Panc1 (cell line): ENCODE measurements at places on chromosomes 2 and 18. TPM values are rescaled to one million over a fixed set of nuclear protein-coding genes. Genes with fewer than 3 reads are reported as not detected.
A peak's percentile ranks its signal among the peaks of the same experiment; 100 is the strongest.

GRCh38 chr2:132407784-132408183, 8.8 kb upstream of the GPR39 start:
- DNase-seq: no peak

GRCh38 chr2:56267415-56267788, 83.6 kb downstream of the CCDC85A start:
- no peak for DNase-seq

Gene COX5B
- total RNA-seq: 298 TPM

- DNase-seq: no peak
Measured at GRCh38 chr18:38933910-38934510, 1368.4 kb upstream of the CELF4 start.

DNA sequence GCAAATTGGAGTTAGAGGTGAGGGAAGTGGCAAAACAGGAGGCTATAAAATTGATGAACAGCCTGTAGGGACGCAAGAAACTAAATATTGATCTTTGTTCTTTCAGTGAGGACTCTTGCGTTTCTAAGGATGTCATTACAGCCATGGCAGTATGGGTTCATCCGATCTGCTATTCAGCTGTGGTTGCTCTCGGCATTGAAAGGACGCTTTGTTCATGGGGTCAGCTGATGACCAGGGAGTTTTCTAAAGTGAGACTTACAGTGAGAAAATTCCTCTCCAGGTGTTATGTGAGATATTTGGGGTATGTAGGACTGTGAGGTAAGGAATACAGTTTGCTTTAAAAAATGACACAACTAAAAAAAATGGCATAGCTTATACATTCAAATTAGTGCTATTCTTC, 52.7 kb upstream of the PELI1 start:
- no peak for DNase-seq

Gene GKN1
- not detected for total RNA-seq

Gene GFPT1
- total RNA-seq: 53.0 TPM

GRCh38 chr2:45610281-45611019, 617 bp downstream of the SRBD1 start:
- DNase-seq: peak; percentile 70

DNA sequence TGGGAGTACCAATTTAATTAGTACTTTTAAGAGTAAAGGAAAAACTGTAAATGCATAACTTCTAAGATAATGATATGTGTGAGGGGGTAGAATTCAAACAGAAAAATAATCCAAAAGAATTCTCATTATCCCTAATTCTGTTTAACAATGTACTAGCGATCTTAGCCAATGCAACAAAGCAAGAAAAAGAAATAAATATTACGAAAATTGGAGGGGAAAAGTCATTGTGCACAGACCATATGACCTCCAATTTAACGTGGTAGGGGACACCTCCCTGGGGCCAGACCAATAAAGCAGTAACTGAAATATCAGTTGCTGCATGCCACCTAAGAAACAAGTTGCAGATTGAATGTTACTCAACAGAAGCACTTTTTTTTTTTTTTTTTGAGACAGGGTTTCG, 25.9 kb upstream of the PEX13 start:
- no peak for DNase-seq

GRCh38 chr2:238557431-238557830, 130.7 kb downstream of the ASB1 start:
- no peak for DNase-seq

- no peak for DNase-seq
Measured at GRCh38 chr2:128368437-128369107, 49.9 kb upstream of the HS6ST1 start.

GRCh38 chr2:121004950-121005349, 269.3 kb downstream of the GLI2 start:
- no peak for DNase-seq

DNA sequence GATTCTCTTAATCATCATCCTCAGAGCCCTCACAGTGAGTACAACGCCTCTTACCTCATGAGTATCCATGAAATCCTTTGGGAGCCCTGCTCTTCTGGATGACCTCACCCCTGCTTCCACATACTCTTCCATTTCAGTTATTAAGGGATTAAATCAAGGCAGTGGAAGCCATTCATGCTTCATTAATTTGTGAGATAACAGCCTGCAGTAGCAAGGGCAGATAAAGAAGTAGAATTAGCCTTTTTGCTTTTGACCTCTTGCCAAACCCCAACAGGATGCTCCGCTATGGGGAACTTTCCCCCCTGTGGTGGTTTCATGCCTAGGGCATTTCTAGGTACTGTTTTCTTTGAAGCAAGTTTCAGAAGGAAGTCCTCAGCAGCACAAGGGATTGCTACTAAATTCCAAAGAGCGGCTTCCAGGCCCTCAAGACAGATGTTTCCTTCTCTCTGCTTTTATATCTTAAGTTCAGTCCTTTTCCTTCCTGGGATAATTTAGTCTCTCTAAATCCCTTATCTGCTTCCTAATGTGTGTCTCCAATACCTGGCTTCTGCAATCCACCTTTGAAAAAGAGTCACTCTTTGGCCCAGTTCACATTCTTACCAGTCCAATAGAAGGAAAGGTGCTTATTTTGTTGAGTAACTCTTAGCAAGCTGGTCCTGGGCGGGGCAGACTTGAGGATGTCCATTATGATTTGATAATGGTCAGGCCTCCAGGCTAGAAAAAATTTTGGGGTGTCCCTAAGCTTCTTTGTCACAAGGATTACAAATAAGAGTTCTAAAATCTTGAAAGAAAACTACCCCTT, 76.9 kb downstream of the MYO1B start:
- no peak for DNase-seq

DNA sequence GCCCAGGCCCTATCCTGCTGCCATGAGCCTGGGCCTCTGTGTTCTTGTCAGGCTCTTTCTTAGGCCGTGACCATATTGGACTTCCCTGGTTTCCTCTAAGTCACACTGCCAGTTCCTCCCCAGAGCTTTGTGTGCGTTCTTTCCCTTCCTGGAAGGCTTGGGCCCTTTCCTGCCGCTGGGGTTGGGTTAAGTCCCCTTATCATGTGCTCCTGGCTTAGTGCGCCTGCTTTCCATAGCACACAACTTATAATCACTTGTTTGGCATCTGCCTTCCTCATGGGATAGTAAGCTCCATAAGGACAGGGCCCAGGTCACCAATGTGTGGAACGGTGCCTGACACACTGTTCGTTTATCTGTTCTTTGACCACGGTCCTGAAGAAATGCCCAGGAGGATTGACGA, 31.3 kb downstream of the NIFK start:
- no peak for DNase-seq

GRCh38 chr18:45874491-45875184, 49.2 kb downstream of the SIGLEC15 start:
- no peak for DNase-seq

Gene ERICH2
- total RNA-seq: 0.74 TPM

DNA sequence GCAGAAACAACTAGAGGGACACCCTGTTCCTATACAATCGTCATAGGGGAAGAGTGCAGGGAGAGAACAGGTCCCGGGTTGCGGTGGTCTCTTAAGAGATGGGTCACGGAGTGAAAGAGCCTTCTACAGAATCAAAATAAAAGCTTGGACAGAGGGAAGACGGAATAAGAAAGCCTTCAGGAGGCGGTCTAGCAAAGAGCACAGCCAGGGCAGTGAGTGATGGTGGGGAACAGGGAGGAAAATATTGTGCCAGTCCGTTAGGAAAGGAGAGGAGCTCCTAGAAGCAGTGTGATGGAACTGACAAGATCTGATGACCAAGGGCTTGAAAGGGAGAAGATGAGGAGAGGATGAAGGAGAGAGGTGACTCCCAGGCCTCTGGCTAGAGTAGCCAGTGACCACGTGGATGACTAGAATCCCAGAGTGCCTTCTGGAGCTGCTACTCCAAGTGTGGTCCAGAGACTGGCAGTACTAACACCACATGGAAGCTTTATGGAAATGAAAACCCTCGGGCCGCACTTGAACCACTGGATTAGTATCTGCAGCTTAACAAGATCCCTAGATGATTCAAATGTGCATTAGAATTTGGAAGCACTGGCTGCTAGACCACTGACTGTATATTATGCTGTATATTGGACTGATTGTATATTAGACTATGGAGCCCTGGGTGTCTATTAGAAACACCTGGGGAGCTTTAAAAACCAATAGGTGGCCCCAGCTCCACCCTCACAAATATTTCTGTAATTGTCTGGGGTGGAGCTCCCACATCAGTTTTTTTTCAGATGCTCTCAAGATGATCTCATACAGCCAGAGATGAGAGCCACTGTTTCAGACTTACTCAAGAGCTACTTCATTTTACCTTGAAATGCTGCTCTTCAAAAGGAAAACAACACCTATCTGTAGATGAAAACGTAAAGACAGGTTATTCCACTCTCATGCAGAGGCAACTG, 1.1 kb upstream of the EVA1A start:
- no peak for DNase-seq

DNA sequence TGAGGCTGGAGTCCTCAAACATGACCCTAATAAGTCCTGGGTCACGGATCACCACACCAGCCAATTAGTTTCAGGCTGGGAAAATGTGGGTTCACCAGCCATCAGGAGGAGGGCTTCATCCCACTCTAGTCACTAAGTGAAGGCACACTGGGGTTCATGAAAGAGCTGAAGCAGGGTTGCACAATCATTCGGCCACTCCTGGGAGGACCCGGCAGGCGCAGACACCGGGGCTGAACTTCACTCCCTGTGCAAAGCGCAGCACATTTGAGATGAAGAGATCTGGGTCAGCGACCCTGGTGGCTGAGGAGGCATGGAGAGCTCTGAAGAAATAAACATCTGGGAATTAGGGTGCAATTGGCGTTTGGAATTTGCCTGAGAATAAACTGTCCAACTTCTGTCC, 684.4 kb upstream of the SALL3 start:
- no peak for DNase-seq

- peak; percentile 86 for DNase-seq
Measured at GRCh38 chr2:227406177-227407031, 18.7 kb upstream of the SCYGR1 start.

GRCh38 chr2:239811806-239812560, 213.2 kb downstream of the NDUFA10 start:
- no peak for DNase-seq

Gene SLC14A1
- total RNA-seq: 1.2 TPM

- DNase-seq: no peak
Measured at GRCh38 chr2:11692966-11693521, 23.0 kb upstream of the NTSR2 start.

Gene ATF2
- total RNA-seq: 61.8 TPM

GRCh38 chr18:419541-420175, 80.8 kb downstream of the COLEC12 start:
- no peak for DNase-seq

GRCh38 chr2:241507430-241508239, 749 bp downstream of the STK25 start:
- DNase-seq: no peak

Gene TMEM37
- total RNA-seq: 0.28 TPM

GRCh38 chr2:39290433-39290832, 46.7 kb upstream of the CDKL4 start:
- DNase-seq: no peak

- no peak for DNase-seq
Measured at GRCh38 chr2:120650022-120650644, 85.5 kb upstream of the GLI2 start.

DNA sequence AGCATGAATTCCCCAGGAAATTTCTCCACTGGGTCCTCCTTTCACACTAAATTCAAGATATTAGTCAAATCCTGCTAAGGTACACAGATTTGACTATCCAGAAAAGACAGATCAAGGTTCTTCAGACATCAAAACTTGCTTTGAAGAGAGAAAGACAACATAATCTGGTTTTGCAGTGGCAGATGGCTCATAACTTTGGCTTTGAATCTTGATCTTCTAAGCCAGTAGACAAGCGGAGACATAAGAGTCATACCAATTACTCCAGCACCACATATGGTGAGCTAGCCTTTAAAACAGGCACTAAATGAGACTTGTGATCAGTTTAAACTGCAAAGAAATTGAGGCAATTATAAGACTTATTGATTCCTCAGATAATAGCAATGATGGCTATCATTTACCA, 29.3 kb downstream of the PDE11A start:
- no peak for DNase-seq

GRCh38 chr2:232290668-232291067, 87.9 kb upstream of the ALPP start:
- no peak for DNase-seq

Gene NEUROD1
- not detected for total RNA-seq

- DNase-seq: no peak
Measured at GRCh38 chr2:226337941-226338600, 461.5 kb downstream of the IRS1 start.

DNA sequence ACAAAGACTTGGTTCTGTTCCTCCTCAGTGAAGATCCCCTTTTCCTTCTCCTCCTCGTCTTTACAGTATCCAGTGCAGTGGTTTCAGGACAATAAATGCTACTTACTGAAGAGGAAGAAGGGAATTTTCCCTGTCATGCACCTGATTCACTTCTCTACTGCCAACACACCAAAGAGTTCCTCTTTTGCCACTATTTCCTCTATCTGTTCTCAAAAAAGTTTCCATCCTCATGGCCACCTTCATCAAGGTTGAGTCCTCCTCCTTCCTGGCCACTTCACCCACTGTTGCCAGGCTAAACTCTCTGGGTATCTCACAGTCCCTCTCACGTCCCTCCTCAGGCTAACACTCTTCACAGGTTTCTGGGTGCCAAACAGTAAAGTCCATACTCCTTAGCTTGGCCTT, 41.7 kb downstream of the PLEKHM3 start:
- no peak for DNase-seq

Gene NIF3L1
- total RNA-seq: 37.4 TPM

GRCh38 chr2:25165992-25166875, 2.1 kb downstream of the POMC start:
- DNase-seq: peak; percentile 27

GRCh38 chr2:40187054-40187453, 264.8 kb downstream of the SLC8A1 start:
- no peak for DNase-seq

Gene IL1RL1
- 0.15 TPM for total RNA-seq

DNA sequence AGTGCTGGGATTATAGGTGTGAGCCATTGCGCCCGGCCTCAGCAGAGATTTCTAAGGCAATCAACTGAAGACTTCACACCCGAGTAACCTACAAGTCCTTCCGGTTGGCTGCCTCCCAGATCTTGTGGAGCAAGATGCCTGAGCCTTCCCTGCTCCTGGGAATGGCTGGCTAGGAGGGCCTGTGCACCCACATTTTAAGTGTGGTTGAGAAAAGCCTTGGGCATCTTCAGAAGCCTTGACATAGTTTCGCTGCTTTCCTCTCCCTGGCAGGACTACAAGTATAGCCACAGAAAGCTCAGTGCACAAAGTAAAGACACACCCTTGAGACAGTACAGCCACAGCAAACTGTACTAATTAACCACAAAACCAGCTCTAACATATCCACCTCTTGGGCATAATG, 35.2 kb downstream of the E2F6 start:
- no peak for DNase-seq

Gene CNDP1
- not detected for total RNA-seq
